Calu3 (cell line): ENCODE measurements at places on chromosomes 1 and 21. TPM values are rescaled to one million over a fixed set of nuclear protein-coding genes. Genes with fewer than 3 reads are reported as not detected.
A peak's percentile ranks its signal among the peaks of the same experiment; 100 is the strongest.

TSEN15 gene
- 51.7 and 62.6 TPM in 2 replicates for total RNA-seq

DNA sequence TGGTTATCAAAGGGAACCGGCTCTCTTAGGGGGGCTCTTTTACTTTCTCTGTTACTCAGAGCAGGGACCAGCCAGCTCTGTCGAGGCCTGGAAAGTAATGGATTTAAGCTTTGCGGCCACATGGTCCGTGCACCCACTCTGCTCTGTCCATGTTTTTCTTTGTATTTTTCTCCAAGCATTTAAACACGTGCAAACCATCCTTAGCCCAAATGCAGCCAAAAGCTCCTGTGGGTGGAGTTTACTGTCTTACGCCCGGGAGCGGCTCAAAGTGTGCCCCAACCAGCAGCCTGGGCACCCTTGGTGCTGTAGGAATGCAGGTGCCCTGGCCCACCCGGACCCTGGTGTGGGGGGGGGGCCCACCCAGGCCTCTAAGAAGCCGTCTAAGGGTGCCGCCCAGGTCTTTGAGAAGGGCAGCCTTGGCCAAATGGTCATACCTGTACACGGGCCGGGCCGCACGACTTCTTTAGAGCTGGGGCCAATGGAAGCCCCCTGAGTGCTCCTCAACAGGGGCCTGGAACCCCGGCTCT lies 29.2 kb upstream of the POFUT2 start:
- DNase-seq, result no peak

DNA sequence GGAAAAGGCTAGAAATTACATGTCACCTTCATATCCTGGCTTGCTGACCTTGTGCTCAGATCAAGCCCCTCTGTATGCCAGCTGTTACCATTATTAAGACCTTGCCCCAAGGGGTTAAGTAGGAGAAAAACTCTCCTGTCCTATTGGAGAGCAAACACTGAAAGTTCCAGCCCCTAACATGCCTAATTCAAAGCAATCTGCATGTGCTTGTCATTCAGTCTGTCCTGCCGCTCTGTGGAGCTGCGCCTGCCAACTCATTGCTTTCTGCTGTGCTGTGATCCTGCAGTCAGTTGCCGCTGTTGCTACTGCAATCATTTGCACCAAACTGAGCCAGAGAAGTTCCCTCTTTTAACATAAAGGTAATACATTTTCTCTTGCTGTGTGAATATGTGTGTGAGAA lies 113.4 kb downstream of the DISP1 start:
- no peak for DNase-seq

- no peak for DNase-seq
Observed at GRCh38 chr1:100308777-100309176, 42.8 kb downstream of the RTCA start.

DNA sequence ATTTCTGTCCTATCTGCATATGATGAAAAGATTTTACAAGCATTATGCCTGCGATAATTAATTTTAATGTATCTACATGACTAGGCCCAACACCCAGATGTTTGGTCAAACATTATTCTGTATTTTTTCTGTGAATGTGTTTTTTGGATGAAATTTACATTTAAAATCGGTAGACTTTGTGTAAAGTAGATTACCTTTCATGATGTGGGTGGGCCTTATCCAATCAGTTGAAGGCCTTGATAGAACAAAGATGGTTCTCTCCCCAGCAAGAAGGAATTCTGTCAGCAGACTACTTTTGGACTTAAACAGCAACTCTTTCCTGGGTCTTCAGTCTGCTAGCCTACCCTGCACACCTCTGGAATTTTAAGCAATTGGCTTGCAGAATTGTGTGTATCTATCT lies 844.0 kb downstream of the BRINP3 start:
- DNase-seq, result no peak

- DNase-seq, result no peak
Observed at GRCh38 chr1:11961230-11961629, 19.0 kb upstream of the MFN2 start.

DNA sequence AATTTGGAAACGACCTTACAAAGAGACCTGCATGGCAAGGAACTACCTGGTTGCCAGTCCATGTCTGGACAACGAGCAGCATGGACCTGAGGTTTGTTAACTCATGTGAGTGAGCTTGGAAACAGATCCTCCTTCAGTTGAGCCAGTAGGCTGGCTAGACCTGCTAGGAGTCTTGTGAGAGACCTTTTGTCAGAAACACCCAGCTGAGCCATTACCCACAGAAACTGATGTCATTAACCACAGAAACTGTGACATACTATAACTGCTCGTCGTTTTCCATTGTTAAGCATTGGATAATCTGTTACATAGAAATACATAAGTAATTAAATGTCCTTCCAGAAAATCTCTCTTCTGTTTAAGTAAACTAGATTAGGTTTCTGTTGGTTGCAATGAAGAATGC lies 211.1 kb upstream of the C21orf91 start:
- DNase-seq, result no peak

FCGR3A gene
- total RNA-seq, result not detected in 2 replicates

OLFML2B gene
- not detected in 2 replicates for total RNA-seq

DNA sequence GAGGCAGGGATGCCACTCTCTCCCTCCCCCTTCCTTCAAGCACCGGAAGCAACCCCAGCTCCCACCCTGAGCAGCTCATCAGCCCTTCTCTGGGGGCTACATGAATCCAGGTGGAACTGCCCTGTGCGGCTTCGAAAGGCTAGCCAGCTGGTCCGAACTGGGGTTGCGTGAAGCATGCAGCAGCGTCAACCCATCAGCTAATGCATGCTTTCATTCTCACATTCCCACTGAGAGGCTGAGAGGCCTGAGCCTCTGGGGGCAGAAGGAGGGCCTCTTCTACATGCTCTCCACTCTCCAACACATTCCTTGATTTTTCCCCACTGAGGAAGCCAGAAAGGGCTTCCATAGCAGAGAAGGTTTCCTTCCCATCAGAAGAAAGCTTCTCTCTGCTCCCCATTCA lies 5.6 kb downstream of the RXRG start:
- DNase-seq, result no peak

GRCh38 chr1:25971811-25972180 lies 26.1 kb downstream of the PAFAH2 start:
- DNase-seq, result no peak

DNA sequence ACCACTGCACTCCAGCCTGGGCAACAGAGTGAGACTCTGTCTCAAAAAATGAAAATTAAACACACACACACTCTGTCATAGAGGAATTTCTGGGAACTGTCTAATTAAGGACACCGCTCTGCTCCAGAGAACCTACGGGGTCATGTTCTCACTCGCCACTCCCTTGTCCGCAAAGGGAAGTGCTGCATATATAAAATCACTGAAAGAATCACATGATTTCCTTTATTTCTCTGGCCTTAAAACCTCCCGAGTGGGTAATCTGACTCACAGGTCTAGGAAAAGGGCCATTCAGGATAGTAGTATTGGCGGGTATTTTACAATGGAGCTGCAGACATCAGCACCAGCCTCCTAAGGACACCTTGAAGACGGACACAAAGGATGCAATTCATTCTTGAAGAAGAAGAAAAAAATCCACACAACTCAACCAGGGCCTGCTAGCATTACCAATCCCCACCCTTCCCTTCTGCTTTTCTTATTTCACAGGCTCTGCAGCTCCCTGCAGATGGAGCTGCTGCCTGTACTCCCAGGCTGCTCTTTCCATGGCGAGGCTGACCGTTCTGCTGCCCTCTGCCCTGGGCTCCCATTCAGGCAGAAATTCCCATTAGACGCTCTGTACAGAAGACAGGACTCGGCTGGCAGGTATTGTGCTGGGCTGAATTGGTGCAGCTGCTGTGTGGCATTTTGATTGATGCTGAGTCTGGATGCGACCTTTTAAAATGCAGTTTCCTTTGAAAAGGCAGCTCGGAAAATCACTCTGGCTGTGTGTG lies 53.3 kb upstream of the FAM89A start:
- DNase-seq, result no peak

- DNase-seq, result no peak
Observed at GRCh38 chr1:113326976-113327375, 63.3 kb upstream of the MAGI3 start.

- DNase-seq, result no peak
Observed at GRCh38 chr1:42432714-42433113, 23.1 kb downstream of the ZMYND12 start.

GRCh38 chr1:244439391-244440032 lies 12.2 kb downstream of the ADSS2 start:
- DNase-seq, result peak; percentile 45

DNA sequence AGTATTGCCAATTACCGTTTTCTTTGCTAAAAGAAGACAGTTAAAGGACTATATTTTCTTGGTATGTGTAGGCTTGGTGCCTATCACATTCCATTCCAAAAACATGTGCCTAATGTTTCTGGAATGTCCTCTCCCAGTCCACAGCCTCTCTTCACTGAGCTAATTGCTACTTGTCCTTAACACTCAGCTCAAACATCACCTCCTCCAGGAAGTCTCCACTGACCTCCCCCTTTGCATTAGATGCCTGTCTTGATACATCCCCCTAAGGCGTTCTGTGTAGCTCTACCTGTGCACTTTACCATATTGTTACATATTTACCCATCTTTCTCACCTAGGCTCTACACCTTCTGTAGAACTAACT lies 195.6 kb upstream of the CAMK1G start:
- DNase-seq, result no peak

DNA sequence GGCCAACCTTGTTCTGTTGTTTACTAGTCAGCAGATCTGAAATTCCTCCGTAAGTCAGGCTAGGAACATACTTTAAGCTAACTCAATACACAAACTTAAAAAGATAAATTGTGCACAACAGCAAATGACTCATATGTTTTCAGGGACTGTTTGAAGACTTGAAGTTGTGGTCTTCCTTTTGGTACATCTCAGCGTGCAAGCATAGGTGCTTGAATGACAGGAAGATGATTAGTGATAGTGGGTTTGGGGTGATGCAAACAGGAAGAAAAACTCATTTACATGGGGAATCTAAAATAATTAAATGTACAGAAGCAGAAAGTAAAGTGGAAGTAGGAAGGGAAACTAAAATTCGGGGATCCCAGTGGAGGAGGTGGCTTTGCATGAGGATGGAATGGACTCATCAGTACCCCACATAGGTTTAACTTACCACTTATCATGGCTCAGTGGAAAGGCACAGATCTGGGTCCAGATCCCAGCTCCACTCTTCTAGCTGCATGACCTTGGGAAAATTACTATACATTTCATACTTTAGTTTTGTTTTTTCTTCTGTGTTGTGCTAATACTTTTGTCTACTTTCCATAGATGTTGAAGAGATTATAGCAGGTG lies 122.3 kb downstream of the XCL2 start:
- no peak for DNase-seq

DNA sequence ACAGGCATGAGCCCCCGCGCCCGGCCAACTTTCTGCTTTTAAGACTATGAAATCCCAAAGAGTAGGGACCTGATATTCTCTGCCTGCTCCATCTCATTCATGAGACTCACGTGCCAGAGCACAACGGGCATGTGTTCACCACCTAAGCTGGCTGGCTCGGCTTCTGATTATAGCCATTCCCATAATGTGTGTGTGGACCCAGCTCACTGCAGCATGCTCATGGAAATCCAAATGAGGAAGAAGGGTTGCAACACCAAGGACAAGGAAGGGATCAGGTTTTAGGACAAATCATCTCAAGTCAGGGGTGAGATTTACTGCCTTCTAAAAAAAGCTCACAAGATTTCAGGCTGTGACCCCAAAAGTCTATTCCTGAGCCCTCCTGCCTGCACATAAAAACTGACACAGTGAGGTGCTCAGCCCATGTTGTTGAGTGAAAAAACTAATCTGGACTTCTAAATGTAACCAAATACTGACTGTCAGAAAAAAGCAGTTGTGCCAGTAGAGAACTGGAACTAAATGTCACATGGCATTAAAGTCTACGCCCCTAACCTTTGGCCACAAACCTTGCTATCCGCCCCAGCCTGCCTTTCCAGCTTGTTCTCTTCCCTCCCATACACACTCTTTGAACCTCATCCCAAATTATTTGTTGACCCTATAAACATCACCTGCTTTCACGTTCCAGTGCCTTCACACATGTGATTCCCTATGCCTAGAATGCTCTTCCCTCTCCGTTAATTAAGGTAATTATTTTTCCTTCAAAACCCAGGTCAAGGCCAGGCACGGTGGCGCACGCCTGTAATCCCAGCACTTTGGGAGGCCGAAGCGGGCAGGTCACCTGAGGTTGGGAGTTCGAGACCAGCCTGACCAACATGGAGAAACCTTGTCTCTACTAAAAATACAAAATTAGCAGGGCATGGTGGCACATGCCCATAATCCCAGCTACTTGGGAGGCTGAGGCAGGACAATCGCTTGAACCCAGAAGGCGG lies 9.1 kb upstream of the COA7 start:
- DNase-seq, result no peak
